ENCODE measurements at places on chromosomes 2 and 18.

DNA sequence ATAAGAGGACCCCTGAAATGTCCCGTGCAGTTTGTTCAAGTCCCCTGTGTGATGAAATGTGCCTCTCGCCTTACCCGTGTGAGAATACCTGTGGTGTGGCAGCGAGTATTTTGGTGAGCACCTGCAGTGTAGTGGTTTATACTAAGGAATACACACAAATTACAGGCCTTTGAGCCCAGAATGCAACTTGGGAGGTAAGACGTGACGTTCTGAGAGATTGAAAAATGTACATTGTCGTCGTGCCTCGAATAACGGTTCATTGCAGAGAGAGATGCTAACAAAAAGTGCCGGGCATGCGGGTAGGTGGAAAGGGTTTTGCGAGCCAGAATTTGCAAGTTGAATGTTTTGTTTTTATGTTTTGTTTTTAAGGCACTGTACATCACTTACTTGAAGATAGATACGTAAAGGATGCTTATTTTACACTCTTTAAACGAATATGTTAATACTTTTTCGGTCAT lies 867 bp downstream of the RBBP8 start:
- no peak for DNase-seq

DNA sequence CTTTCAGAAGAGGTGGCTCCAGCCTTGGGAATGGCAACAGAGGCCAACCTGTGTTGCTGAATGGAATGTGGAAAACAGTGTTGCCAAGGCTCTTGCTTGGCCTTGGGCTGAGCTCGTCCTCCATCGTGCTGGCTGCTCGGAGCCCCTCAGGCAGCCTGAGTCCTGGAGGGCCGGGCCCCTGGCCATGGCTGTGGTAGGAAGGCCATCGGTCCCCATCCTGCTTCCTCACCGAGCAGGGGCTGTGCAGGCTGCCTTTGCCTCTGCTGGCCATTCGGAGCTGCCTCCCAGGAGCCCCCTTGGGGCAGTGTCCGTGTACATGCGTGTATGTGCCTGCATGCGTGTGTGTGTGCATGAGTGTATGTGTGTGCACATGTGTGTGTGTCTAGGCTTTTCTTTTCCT lies 178.2 kb downstream of the KLHL29 start:
- DNase-seq: no peak

DNA sequence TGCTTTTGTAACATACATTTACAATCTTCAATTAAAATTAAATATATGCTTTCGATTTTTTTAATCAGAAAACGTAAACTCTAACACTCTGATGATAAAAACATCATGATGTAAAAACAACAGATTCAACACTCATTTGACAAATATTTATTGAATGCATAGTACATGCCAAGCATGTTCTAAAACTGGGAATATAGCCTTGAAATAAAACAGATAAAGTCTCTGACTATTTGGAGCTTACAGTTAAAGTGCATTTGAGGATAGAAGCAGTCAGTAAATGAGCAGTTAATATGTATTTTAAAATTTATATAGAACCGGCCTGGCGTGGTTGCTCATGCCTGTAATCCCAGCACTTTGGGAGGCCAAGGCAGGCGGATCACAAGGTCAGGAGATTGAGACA lies 47.8 kb downstream of the TMX3 start:
- DNase-seq: no peak

- DNase-seq: no peak
These were observed 113.4 kb upstream of the TANK start for GRCh38 chr2:161046876-161047275.

DNA sequence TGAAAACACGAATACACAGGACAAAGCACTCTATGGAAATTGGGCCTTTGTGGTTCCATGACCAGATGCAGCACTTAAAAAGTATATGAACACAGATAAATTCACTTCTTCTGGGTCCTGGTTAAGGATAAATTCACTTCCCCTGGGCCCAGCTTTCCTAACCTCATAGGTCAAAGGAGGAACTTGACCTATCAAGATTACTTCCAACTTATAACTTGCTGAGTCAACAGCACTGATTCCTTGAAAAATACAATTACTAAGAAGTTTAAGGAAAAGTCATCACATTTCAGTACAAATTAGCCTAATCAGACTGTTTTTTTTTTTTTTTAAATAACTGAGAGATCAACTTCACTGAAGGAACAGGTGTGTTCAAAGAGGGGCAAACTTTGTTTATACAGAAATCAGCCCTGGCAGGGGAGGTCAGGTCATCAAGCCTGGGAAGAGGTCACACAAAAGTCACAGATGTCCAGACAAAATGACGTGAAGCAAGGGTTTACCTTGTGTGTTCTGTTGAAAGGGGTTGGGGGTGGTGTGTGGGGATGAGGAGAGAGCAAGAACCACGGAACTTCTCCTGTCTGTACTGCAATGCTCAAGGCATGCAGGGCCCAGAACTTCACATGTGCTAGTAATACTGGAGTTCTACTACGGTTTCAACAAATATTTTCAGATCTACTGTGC lies 55.8 kb downstream of the PPP4R1 start:
- DNase-seq: no peak

DNA sequence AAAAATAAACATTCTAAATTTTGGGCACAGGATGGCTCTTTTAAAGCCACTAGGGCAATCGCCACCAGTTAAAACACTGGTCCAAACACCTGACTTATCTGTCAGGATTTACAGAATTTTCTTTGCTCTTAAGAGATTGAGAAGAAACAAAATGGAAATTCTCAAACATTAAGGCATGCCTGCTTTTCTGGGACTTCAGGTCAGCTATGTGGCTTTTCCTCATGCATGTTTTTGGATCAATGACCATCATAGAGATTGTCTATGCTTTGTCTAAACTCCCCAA lies 112.7 kb downstream of the SMAD2 start:
- no peak for DNase-seq

DNA sequence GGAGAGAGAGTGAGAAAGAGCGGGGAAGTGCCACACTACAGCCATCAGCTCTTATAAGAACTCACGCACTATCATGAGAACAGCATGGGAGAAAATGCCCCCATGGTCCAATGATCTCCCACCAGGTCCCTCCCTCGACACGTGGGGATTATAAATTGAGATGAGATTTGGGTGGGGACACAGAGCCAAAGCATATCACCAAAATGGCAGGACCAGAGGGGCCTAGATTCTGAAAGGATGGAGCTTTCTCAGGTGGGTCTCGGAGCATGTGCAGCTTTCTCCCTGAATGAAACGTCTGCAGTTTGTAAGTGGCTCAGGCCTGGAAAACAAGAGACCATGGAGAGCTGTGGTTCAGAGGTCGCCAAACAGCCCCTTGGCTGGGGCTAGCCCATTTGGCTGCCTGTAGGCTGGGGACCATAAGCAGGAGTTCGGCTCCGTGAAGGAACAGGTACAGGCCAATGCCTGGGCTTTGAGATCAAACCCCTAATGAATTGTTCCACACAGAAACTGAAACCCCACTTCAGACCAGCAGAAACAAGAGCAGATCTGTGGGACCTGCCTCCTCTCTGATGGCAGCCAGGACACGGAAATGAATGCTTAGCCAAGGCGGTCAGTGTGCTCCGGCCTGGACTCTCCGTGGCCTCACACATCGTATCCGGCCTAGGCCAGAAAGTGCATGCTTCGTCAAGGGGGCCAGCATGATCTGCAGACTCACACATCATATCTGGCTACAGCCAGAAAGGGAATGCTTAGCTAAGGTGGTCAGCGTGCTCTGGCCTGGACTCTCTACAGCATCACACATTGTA lies 111.2 kb upstream of the TMEM18 start:
- no peak for DNase-seq

DNA sequence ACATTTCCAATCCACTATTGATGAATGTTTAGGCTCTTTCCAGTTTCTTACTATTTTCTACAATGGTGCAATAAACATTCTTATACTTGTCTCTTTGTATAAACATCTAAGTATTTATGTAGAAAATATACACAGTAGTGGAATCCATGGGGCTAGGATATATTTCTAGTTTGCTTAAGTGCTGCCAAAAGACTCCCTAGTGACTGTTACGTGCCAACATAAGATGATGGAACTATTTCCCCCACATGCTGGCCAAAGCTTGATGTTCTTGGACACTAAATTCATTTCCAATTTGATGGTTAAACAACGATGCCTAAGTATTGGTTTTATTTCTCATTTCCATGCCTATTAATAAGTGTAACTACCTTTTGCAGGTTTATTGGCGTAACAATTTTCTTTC lies 378.4 kb upstream of the HNRNPA3 start:
- no peak for DNase-seq

GRCh38 chr18:67386032-67386431 lies 130.5 kb downstream of the DSEL start:
- no peak for DNase-seq

DNA sequence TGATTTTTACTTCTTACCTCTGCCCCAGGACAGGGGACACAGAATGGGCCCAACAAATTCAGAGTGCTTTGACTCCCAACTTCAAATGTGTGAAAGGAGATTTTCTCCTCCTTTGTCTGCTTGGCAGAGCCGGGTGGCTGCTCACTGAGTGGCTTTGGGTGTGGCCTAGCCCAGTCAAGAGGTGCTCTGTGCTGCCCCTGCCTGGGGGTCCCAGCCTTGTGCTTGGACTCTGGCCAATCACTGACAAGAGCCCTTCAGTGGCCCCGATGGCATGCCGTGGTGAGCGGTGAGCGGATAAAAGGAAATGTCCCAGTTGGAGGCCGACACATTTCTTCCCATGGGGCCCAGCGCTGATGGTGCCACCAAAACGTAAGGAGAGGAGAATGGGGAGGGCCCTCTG lies 259.2 kb downstream of the CELF4 start:
- DNase-seq: no peak

DNA sequence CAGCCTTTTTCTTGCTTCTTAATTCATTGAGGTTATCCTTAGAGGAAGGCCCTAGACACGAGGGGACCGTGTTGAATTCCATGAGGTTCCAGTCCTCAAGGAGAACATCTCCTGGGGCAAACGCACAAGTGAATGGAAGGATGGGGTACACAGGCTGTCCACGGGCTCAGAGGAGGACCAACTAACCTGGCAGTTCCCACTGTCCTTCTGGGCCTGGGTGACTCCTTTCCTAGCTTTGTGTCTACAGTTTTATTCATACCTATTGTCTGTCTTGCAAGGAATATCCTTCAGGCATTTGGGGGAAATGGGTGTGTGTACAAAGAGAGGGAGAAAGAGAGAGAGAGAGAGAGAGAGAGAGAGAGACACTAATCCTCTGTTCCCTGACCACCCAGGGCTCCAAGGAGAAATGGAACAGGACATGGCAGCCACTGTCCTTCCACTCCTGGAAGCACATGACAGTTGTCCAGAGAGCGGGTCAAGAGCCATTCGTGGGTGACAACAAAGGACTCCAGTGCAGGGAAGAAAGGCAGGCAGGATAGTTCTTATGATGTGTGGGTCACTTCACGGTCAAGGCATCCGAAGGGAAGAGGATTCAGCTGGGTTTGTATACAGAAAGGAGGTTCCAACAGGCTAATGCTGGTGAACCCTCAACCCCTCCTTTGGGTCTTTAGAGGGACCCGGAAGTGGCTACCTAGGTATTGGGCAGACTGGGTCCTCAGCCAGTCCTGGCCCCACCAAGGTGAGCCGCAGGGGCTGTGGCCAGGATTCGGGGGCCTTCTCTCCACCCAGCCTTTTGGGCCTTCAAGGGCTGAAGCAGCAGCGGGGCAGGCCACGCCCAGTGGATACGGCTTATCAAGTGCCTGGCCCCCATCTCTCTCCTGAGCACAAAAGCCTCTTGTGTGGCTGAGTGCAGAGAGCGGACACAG lies 150.6 kb downstream of the MYCN start:
- DNase-seq: no peak

GRCh38 chr18:2653467-2653866 lies 2.1 kb upstream of the SMCHD1 start:
- DNase-seq: no peak

DNA sequence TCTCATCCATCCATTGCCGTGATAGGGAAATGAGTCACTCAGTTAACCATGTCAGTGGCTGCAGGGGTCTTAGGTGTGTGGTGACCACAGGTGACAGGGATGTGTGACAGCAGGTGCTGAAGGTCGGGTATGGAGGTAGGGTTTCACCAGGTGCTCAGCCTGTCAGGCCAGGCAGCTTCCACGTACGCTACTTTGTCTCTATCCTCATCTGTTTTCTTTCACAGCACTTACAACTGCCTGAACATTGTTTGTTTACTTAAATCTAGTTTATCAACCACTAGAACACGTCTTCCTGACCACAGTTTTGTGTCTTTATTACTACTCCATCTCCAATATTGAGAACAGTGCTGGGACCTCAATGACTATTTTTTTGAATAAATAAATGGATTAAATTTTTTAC lies 11.4 kb upstream of the UXS1 start:
- DNase-seq: no peak

DNA sequence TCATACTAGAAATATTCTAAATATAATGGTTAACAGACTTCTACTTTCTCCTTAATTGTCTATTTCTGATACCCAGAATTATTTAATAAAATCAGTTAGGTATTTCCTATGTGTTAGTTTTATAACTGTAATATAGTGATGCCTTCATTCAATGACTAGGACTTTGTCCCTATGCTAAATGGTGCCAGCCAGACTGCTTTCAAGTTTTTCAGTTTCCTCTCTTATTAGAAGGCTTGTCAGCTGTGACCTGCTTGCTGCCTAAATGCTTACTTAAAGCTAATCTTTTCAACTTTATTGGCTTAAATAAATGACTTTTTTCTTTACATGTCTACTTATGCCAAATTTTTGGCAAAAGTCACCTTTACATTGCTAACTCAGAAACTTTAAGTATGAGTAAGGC lies 30.7 kb downstream of the BAZ2B start:
- DNase-seq: no peak

GRCh38 chr2:32627441-32627813 lies 423 bp upstream of the TTC27 start:
- peak; percentile 46 for DNase-seq

GRCh38 chr2:28296904-28297303 lies 95.8 kb upstream of the FOSL2 start:
- peak; percentile 22 for DNase-seq

GRCh38 chr2:151478011-151478410 lies 68.3 kb downstream of the RIF1 start:
- no peak for DNase-seq

- DNase-seq: no peak
These were observed 12.1 kb upstream of the KDSR start for GRCh38 chr18:63378919-63379638.

- DNase-seq: peak; percentile 25
These were observed 23.4 kb upstream of the TNS1 start for GRCh38 chr2:218026244-218026643.

DNA sequence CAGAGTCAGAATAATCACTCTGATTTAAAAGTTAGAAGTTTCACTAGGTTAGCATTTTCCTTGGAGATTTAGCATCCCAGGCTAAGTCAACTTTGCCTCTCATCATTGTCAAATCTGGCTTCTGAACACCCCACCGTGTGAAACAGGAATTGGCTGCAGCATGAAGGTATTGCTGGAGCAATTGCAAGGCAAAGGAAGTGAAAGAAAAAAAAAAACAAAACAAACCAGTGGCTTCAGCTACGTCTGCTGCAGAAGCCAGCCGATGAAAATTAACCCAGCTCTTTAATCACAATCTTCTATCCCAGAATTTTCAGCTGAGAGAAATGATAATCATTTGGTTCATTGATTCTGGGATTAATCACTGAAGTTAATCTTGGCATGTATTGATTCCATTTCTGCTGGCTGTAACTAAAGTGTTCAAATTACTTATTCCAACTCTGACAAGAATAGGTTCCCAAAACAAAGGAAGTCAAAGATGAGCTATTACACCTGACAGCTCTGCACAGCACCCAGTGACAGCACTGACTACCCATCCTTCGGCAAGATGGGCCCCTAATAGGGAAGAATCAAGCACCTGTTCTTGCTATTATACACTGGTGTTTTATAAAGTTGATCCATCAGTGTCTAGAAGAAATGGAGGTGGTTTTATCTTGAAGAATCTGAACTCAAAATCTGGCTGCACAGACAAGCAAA lies 42.7 kb upstream of the REG3G start:
- no peak for DNase-seq

GRCh38 chr2:102241616-102242305 lies 54.9 kb downstream of the IL1RL2 start:
- DNase-seq: no peak
